ENCODE measurements at places on chromosomes 12 and 14. TPM values are rescaled to one million over a fixed set of nuclear protein-coding genes. Genes with fewer than 3 reads are reported as not detected.

- DNase-seq = no peak
These were observed at the start of gene CCDC197 for GRCh38 chr14:93997082-93997481. Gene CCDC197, plus strand, starts transcription at chr14:93997301. Its CDS starts 831 bp downstream, at chr14:93998132.

Gene NR4A1
- 3.3 TPM for total RNA-seq

Gene B4GALNT1
- total RNA-seq = 61.9 TPM

GRCh38 chr12:34016361-34016760 lies 5.9 kb upstream of the ALG10 start:
- no peak for DNase-seq

Gene HVCN1
- 0.95 TPM for total RNA-seq

DNA sequence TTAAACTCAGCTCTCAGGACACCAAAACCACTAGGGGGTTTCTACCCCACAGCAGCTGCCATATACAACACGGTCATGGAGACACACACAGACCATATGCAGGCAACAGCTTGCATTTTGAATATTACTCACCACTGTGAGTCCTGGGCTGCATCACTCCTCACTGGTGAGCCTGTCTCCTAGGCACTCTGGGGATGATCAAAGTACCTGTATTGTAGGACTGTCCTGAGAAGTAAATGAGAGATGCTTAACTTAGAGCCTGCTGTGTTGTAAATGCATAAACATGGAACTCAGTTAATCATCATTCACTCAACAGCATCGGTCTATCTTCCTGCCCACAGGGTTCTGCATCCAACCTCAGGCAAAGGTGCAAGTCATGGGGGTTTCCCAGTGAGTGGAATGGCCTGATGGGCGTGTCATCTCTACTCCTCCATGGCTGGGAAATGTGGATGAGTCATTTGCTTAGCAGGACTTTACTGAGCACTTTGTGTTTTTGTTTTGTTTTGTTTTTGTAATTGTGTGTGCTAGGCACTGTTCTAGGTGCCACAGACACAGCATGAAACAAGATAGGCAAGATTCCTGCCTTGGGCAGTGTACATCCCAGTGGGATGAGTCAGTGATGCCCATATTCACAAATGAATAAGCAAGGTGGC lies 1141.2 kb upstream of the TMEM132C start:
- peak; percentile 99 for DNase-seq

GRCh38 chr14:74834692-74835392 lies 41.1 kb downstream of the PROX2 start:
- DNase-seq = no peak

- DNase-seq = peak; percentile 10
These were observed 1.1 kb downstream of the GXYLT1 start for GRCh38 chr12:42143452-42144157.

DNA sequence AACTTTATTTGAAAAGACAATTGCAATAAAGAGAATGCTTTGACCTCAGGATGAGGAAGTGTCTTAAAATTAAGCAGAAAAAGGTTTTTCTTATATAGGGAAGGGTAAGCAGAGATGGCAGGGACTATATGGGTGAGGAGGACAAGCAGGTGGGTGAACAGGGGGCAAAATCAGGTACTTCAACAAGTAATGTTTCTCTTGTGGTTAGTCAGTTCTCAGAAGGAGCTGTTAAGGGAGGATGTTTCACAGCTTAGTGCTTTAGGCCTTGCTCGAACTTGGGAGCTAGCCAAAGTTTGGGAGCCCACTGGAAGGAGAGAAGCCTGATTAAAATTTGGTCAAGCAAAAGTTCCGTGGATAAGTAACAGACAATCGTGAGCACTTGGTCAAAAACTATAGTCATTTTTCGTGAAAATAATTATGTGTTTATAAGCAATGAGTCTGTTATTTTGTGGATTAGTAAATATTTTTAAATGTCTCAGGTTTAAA lies 364.2 kb upstream of the TMPO start:
- DNase-seq = no peak

- no peak for DNase-seq
These were observed 379.2 kb downstream of the BTG1 start for GRCh38 chr12:91766454-91766853.

GRCh38 chr12:63848450-63848849 lies 4.0 kb downstream of the SRGAP1 start:
- no peak for DNase-seq

GRCh38 chr14:102464846-102465341 lies 44.7 kb downstream of the ANKRD9 start:
- no peak for DNase-seq

GRCh38 chr12:28223858-28224257 lies 33.6 kb downstream of the CCDC91 start:
- no peak for DNase-seq

DNA sequence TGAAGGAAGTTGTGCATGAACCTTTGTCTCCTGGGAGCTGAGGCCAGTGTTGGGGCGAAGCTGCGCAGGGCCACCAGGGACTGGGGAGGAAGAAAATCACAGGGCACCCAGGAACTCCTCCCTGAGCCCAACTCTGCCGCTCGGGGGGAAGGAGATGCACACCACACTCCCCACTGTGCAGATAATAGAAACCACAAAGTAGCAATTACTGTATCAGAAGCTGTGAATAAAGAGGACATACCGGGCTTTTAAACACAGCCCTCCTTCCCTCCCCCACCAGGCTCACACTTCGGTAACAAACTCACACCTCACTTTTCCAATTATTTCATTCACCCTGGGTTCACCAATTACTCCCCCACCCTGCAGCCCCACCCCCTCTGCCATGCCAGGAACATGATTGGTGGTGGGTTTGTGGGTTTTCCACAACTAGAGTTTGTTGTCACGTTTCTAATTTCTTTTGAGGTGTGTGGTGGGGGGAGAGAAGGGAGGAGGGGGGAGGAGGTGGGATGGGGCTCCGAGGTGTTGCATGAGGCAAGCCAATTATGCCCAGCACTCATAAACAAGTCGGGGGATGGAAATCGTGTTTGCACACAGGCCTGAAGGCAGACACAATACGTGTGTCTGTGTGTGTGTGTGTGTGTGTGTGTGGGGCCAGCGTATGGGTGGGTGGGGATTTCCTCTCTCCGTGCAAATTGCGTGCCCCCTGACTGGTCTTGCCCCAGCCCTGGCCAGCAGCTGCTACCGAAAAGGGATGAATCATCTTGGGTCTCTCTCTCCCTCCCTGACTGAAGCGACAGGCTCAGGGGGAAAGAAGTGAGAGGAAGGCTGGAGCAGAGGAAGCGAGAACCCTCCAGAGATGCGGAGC lies 103.3 kb downstream of the RBM19 start:
- peak; percentile 72 for DNase-seq

Gene ENDOU
- not detected for total RNA-seq

Gene ATP5F1B
- total RNA-seq = 710 TPM

DNA sequence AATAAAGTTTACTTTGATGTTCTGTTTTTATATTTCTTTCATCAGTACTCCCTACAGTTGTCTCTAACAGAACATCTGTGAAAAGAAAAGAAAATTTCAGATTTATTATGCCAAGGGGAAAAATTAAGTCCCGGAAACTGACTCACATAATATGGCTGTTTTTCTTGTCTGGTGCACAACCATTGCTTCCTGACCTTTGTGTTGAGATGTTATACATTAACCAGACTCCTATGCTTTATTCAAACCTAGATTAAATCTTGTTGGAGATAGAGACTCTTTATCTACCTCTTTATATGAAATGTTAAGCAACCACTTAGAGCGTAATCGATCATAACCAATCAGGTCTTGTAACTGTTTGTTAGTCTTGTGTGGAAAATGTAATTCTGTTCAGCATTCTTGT lies 37.6 kb upstream of the BICD1 start:
- DNase-seq = no peak

- no peak for DNase-seq
These were observed 36.9 kb upstream of the KCNK13 start for GRCh38 chr14:90024910-90025309.

DNA sequence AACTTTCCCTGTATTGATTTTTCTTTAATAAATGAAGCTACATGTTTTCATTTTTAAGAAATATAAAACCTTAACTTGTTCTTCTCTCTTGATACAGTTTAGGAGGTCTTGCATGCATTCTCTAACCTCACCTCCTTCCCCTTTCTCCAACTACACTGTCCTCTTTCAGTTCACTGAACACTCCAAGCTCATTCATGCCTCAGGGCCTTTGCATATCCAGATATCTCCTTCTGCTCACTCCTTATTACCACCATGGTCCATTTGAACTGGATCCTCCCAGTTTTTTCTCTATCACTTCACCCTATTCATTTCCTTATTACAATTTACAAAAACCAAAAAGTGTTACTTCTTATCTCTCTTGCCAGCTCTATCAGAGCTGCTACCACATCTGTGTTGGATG lies 242.9 kb upstream of the PLEKHG7 start:
- DNase-seq = no peak

- DNase-seq = no peak
These were observed 350.1 kb downstream of the NELL2 start for GRCh38 chr12:44525806-44526654.

Gene ZC2HC1C
- total RNA-seq = 1.7 TPM

- no peak for DNase-seq
These were observed 58.6 kb upstream of the MYBPC1 start for GRCh38 chr12:101536069-101536674.

DNA sequence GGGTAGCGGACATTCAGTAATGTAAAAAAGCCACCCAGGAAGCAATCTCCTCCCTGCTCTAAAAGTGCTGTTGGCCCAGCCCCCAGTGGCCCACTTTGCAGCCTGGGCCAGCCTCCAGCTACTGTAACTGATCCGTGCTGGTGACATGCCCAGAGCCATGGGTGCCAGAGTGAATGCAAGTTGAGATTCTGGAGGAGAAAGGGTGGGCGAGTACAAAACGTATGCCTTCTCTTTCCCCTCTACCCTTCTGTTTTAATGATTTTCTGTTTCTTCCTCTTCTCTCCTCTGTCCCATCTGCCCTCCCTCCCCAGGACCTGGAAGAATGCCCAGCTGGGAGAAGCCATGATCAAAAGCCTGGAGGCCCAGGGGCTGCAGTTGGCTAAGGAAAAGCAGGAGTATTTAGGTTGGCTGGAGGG lies 16.9 kb downstream of the PLEKHD1 start:
- DNase-seq = no peak

Gene TAS2R46
- not detected for total RNA-seq

Gene RASSF9
- total RNA-seq = 1.4 TPM

DNA sequence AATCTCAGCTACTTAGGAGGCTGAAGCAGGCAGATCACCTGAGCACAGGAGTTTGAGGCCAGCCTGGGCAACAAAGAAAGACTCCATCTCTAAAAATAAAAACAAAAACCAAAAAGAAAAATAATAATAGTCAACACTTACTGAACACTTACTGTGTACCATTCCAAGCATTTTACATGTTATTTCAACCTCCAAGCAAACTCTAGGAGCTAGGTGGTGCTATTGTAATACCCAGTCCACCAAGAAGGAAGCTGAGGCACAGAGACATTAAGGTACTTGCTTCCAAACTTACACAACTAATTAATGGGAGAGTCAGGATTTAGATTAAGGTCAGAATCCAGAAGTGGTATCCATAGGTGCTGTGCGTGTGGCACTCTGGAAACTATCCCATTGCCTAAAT lies 13.7 kb upstream of the OR6J1 start:
- DNase-seq = no peak

Gene COX6A1
- total RNA-seq = 636 TPM

DNA sequence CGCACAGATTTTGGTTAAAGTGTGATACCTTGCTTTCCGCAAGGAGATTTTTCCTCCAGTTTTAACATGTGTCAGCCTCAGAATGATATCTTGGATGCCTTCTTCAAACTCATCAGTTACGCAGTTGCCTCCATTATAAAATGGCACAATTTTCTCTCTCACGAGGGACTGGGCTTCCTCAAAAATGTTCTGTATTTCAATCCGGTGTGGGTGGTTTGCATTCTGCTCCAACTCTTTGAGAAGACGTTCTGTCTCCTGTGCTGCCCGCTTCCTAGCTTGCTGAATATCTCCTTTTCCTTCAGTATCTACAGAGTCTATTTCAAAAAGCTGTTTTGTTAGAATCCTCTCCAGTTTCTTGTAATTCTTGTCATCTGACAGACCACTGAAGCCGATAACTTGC lies 1.8 kb downstream of the BAG5 start:
- DNase-seq = no peak

DNA sequence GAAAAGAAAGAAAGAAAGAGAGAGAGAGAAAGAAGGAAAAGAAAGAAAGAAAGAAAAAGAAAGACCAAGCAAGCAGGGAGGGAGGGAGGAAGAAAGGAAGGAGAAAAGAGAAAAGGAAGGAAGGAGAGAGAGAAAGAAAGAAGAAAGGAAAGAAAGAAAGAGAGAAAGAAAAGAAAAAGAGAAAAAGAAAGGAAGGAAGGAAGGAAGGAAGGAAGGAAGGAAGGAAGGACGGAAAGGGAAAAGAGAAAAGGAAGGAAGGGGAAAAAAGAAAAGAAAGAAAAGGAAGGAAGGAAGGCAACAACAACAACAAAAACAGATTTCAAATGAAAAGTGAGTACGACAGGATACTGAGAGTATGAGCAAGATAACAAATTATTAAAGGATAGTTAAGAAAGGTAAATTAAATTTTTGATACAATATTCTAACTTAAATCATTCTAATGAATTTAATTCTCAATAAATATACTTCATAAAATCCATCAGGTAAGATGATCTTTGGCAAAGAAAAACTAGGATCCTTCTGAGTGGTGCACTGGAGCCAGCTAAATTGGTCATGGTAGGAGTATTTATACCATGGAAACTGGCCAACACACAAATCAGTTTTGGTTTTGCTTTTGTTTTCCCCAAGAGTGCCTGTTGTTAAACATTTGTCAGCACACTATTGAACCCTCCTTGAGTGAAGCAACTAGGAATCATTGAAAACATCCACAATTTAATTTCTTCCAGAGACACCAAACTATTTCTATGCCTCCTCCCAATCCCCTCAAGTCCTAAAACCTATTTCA lies 56.1 kb upstream of the DYRK2 start:
- peak; percentile 63 for DNase-seq

GRCh38 chr12:67691220-67691619 lies 42.7 kb downstream of the DYRK2 start:
- DNase-seq = no peak

- DNase-seq = peak; percentile 23
These were observed 176.0 kb downstream of the EGLN3 start for GRCh38 chr14:33774723-33775470.

- peak; percentile 6 for DNase-seq
These were observed 660 bp upstream of the MCRS1 start for GRCh38 chr12:49568442-49569162.
